ENCODE measurements at places on chromosomes 11 and 22.

GRCh38 chr22:48919187-48919590, 908.5 kb downstream of the BRD1 start:
- DNase-seq: no peak

DNA sequence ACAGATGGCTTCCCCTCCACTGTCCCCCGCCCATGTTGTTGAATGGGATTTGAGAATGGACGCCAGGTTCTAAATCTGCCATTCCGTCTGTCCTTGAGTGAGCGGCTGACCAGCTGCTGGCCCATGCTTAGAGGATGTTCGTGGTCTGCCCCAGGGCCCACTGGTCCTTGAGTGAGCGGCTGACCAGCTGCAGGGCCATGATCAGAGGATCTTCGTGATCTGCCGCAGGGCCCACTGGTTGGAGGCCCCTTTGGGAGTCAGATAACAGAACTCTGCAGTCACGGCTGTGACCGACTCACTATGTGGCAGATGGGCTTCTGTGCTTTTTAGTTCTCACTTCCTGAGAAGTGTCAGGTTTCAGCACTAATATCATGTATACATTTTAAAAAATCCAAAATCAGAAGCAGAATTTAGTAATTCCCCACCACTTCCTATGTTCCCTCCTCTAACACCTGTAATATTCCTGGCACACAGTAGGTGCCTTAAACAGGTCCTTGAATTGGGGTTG, 54.1 kb downstream of the MICAL3 start:
- DNase-seq: no peak

DNA sequence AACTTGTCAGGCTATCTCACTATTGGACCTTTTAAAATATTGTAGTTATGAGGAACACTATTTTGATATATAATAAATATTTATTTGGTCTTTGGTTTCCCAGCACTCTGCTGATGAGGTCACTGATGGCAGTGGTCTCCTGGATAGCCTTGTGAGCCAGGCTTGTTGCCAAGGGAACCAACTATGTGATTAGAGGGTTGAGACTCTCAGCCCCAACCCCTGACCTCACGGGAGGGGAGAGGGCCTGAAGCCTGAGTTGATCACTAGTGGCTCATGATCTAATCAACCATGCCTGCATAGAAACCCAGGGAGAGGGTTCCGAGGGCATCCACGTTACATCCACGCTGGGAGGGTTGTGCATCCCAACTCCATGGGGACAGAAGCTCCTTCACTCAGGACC, 10.8 kb downstream of the PANX1 start:
- DNase-seq: no peak

GRCh38 chr11:46294365-46295309, 17.2 kb downstream of the CREB3L1 start:
- DNase-seq: no peak

GRCh38 chr22:36870250-36870649, 9.4 kb downstream of the NCF4 start:
- DNase-seq: no peak

- DNase-seq: no peak
Measured at GRCh38 chr11:83971063-83971462, 684.9 kb upstream of the CCDC90B start.

GRCh38 chr22:23000657-23001347, 69.5 kb upstream of the GNAZ start:
- DNase-seq: no peak

DNA sequence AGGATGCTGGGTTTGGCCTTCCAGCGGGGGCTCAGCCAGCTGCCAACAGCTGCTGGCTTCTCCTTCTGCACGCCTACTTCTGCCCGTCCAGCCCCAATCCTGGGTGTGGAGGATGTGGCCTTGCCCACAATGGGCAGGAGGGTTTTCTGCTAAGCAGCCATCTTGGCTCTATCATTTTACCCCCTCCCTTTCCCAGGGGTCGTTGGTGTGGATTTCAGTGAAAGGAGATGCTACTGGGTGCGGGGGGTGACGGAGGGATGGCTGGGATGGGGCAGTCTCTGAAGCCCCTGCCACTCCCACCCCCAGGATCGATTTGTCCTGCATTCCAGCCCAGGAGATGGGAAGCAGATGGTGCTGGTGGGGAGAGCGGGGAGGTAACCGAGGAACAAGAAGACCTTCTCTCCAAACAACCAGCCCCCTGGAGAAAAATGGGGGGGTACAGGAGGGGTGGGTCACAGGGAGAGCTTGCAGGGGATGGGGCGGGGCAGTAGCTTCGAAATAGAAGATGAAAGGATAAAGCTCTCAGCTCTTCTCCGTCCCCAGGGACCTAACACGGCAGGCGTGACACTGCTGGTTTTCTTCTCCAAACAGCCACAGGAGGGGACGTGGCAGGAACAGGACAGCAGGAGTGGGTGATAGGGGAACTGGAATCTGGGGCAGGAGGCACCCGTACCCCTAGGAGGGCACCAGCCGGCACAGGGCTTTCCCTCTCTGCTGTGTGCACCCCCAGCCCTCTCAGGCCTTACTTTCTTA, 68.9 kb downstream of the NECTIN1 start:
- DNase-seq: no peak

DNA sequence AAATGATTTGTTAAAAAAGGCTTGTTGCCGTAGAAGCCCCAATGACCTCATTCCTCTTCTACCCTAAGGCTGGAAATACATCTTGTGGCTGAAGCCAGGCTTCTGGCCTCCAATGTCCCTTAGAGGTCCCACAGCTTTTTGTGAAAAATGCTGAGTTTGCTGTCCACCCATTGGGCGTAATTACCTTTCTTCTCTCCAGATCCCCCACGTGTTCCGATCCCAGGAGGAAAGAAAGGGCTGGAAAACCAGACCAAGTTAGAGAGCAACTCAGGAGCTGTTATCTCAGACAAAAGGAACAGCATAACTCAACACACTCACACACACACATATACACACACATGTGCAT, 154.2 kb downstream of the MIAT start:
- no peak for DNase-seq

DNA sequence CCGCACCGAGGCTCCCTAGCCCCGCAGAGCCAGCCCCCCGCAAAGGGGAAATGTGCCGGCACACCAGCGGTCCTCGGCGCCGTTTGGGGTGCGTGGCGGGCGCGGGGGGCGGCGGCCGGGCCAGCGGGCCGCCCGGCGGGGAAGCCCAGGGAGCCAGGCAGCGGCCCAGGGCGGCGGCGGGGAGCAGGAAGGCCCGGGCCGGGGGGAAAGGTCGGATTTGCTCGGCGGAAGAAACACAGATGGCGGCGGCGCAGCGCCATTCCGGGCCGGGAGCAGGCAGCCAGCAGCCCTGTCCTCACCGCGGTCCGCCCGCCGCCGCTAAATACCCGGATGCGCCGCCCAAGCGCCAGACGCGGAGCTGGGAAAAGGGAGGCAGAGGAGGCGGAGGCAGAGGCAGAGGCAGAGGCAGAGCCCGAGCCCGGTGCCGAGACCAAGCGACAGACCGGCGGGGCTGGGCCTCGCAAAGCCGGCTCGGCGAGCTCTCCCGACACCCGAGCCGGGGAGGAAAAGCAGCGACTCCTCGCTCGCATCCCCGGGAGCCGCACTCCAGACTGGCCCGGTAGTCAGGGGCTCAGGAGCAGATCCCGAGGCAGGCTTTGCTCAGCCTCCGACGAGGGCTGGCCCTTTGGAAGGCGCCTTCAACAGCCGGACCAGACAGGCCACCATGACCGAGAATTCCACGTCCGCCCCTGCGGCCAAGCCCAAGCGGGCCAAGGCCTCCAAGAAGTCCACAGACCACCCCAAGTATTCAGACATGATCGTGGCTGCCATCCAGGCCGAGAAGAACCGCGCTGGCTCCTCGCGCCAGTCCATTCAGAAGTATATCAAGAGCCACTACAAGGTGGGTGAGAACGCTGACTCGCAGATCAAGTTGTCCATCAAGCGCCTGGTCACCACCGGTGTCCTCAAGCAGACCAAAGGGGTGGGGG, 2.6 kb upstream of the GCAT start:
- DNase-seq: peak; percentile 71

- DNase-seq: no peak
Measured at GRCh38 chr11:129657866-129658525, 157.7 kb upstream of the TMEM45B start.

DNA sequence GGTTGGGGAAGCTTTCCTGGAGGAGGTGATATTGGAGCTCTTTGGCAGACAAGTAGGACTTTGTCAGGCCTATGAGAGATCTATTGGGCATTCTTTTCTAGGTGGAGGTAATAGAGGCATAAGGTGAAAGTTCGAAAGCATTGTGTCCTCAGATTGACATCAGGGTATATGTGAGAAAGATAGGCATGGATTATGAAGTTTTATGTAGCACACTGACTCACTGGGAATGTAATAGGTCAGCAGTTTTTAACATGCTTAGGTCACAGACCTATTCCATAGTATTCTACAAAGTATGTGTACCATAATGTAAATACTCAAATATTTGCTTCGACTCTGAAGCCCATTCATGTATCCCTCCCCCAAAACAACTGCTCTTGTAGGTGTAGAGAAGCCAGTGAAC, 11.8 kb downstream of the HIKESHI start:
- DNase-seq: no peak

DNA sequence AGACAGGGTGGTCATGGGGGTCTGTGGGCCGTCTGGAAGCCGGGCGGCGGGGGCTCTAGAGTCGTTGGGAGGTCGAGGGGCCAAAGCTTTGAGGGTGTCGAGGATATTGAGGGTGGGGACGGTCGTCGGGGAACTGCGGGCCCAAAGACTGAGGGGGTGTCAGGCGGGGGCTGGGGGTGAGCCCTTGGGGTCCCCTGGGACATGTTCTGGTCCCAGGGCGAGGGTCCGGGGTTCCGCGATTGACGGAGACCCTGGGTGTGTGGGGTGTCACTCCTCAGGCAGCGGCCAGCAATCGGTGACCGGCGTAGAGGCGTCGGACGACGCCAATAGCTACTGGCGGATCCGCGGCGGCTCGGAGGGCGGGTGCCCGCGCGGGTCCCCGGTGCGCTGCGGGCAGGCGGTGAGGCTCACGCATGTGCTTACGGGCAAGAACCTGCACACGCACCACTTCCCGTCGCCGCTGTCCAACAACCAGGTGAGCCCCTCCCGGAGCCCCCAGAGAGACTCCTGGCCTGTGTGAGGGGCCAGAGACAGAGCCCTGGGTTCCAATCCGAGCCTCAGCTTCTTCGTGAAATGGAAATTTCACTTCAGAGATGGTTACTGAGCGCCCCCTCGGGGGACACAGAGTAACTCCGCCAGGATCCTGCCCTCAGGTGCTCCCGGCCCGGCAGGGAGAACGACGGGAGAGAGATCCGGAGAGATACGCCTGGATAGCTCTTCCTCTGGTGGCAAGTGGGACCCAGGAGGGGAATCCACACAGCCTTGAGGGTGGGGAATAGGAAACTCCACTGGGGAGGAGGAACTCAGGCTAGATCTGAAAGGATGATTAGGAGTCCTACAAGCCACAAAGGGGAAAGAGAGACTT, 714 bp downstream of the SDF2L1 start:
- DNase-seq: peak; percentile 82

DNA sequence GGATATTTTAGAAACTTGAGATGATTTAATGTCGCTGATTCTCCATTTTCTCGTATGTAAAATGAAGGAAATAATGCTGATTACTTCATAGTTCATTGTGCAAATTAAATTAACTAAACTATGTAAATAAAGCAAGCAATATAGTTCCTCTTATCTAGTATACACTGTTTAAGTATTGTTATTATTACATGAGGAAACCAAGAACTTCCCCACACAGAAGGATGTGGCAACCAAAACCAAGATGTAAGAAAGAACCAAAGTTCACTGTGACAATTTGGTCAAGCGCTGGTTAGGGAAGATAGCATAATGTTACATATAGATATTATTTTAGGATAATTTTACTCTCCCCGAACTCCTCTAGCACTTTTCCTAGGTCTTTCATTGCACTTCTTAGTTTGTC, 103.2 kb downstream of the XKR3 start:
- no peak for DNase-seq

- no peak for DNase-seq
Measured at GRCh38 chr11:21173476-21173875, 504.1 kb downstream of the NELL1 start.

GRCh38 chr11:118488480-118489109, 38.7 kb upstream of the TTC36 start:
- DNase-seq: peak; percentile 82

DNA sequence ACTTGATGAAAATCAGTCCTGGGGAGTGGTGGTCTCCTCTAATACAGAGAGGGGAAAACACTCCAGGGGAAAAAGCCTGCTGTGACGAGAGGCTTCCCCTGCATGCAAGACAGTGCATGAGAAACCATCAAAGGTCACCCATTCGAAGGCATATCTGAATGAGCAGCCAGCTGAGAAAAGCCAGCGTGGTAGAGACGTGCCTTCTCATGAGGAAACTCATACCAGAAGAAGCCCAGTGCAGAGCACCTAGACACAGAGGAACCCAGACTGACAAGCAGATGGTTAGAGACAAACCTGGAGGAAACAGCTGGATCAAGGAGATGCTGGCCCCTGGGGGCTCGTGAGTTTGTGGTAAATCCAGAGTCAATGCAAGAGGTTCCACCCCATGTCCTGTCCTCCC, 534.8 kb downstream of the BRD1 start:
- DNase-seq: no peak

DNA sequence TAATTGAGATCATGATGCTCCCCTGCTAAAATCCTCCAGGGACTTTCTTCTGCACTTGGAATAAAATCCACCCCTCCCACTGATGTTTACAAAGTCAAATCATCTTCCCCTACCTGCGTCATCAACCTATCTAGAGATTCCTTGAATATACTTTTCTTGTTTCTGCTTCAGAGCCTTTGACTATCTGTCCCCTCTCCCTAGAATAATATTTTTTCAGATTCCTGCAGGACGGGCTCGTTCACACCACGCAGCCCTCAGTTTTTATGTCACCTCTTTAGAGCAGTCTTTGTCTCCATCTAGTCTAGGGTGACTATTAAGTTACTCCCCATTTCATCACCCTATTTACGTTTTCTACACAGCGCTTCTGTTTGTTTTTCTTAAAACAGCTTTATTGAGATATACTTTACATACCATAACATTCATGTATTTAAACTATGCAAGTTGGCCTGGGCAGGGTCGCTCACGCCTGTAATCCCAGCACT, 94.8 kb upstream of the SESN3 start:
- DNase-seq: no peak

- no peak for DNase-seq
Measured at GRCh38 chr11:85114786-85115185, 512.4 kb downstream of the DLG2 start.

DNA sequence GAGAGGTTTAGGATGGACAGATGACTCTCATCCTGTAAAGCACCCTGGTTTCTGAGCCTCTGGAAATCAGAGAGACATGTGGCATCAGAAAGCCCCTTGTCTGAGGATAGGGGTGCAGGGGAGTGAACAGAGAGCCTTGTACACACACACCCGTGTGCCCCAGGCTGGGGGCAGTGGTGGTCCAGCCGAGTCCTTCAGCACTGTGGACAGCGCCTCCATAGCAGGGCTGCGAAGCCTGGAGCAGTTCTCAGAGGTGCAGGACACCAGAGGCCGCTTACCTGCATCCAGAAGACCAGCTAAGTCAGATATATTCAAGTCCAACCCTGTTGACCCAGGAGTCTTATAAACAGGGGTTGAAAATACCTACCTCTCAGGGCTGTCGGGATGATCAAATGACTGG, 11.5 kb upstream of the IGSF9B start:
- DNase-seq: no peak

Data from GM13977 (cell line).